ENCODE measurements at places on chromosomes 4 and X.

GRCh38 chr4:68581383-68582338 lies 5.5 kb upstream of the UGT2B17 start:
- no peak for DNase-seq

GRCh38 chrX:64265265-64265664 lies 34.9 kb upstream of the ASB12 start:
- DNase-seq: no peak

- DNase-seq: no peak
These were observed 65.4 kb upstream of the FAM9C start for GRCh38 chrX:13109817-13110216.

DNA sequence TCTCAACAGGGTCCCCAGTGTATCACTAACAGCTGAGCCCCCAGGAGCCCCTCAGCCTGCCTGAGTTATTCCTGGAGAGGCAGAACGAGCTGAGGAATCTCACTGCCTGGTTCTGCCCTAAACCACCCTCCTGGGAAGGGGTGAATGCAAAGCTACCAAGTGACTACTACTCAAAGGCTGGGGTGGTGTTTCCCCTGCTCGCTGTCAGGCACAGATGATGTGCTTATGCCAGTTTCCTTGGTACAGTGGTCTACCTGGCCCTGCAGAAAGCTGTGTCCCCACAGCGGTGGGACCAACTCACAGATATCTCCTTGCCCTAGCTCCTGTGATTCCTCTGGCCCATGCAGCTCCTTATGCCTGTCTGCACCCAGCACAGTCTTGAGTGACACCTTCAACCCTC lies 35.4 kb upstream of the ASMTL start:
- DNase-seq: no peak

GRCh38 chr4:94359838-94360237 lies 17.2 kb upstream of the HPGDS start:
- no peak for DNase-seq

DNA sequence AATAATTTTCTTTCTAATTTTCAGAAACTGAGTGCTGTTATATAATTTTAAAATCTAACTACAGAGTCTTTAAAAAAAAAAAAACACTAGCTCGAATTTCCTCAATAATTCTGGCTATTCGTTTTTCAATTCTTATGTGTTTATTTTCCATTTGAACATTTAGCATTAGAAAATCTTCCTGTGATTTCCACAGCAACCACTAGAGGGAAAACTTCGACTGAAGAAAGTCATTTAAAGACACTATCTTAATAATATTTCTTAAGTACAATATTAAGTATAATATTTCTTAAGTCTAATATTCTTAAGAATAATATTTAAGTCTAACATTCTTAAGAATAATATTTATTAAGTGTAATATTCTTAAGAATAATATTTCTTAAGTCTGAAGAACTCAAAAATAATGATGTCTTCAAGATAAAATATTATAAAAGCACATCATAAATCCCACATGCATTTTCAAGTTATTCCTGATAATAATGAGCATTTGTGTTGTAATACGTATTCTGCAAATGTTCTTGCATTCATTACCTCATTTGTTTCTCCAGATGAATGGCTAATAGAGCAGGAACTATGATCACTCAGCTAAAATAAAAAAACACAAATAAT lies 118.4 kb upstream of the WDR17 start:
- no peak for DNase-seq

DNA sequence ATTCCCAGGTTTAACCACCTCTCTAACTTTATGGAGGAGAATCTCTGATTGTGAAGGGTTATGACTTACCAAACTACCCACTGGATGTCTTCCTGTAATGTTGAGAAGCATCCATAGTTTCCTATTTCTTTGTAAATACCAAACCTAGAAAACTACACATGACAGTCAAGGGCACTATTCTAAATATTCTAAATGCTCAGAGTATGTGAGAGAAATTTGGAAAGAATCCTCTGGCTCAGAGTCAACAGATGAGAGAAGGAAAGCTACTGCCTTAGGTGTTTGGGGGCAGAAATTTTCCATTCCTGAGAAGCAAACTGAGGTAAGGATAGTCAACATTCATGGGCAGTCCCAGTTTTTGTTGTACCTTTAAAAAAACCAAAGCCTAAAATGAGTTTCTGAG lies 155.8 kb downstream of the KCNIP4 start:
- no peak for DNase-seq

GRCh38 chr4:167028976-167029375 lies 205.3 kb downstream of the SPOCK3 start:
- DNase-seq: no peak

DNA sequence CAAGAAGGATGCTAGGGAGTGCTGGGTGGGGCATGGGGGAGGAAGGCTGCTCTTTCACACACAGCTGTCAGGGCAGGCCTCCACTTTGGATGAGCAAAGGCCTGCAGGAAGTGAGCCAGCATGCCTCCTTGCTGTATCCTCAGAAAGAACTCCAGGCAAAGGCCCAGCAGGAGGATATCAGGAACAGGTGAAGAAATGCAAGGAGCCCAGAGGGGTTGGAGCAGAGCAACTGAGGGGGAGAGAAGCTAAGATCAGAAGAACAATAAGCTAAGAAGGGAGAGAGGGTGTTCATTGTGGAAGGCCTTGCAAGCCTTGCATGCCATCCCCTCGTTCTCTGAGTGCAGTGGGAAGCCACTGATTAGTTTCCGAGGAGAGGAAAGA lies 115.1 kb downstream of the CAMK2D start:
- DNase-seq: no peak

GRCh38 chr4:121535351-121535750 lies 154.5 kb upstream of the QRFPR start:
- DNase-seq: no peak

- no peak for DNase-seq
These were observed 81.6 kb downstream of the FBXO8 start for GRCh38 chr4:174201871-174202270.

- DNase-seq: no peak
These were observed 7.7 kb downstream of the S100P start for GRCh38 chr4:6701371-6701770.

GRCh38 chrX:10633722-10634121 lies 13.3 kb upstream of the MID1 start:
- no peak for DNase-seq

GRCh38 chr4:23889391-23889790 lies 456 bp downstream of the PPARGC1A start:
- no peak for DNase-seq

DNA sequence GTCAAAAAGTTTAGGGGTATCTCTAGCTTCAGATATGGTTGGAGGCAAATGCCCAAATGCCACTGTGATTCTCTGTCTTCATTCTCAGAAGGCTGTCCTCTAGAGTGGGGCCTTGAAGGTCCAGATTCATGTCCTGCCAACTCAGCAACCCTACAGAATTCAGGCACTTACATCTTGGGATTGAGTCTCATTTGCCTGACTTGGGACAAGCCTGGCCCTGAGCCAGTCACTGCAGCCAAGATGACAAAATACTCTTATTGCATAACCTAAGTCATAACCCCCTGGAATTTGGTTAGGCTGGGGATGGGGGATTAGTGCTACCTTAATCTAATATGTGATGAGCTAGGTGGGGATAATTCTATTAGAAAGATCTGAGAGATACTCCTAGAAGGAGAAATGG lies 100.5 kb downstream of the AREG start:
- no peak for DNase-seq

- no peak for DNase-seq
These were observed 25.7 kb downstream of the GPM6B start for GRCh38 chrX:13791145-13791544.

DNA sequence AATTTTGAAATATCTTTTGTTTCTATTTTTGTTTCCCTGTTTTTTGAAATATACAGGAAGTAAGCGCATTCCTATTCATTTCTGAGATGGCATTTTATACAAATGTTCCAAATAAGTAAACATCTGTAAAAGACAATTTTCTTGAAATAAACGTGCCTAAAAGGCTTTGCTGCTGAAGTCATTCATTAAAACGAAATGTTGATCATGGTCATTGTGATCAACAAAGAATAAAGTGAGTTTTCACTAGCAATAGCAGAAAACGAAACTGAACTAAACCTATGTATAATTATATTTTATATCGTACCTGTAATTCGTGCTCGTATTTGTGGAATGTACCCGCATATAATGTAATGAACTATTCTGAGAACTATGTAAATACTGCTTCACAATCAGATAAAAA lies 221.2 kb downstream of the MGST2 start:
- no peak for DNase-seq

Measured in stimulated activated CD8-positive, alpha-beta memory T cell treated with anti-CD3 and anti-CD28 coated beads, Interleukin-4, amount 100 ng/mL, for 1 hour (primary cell).